GOT3 (cell line): ENCODE measurements at places on chromosomes 2 and 18.

DNA sequence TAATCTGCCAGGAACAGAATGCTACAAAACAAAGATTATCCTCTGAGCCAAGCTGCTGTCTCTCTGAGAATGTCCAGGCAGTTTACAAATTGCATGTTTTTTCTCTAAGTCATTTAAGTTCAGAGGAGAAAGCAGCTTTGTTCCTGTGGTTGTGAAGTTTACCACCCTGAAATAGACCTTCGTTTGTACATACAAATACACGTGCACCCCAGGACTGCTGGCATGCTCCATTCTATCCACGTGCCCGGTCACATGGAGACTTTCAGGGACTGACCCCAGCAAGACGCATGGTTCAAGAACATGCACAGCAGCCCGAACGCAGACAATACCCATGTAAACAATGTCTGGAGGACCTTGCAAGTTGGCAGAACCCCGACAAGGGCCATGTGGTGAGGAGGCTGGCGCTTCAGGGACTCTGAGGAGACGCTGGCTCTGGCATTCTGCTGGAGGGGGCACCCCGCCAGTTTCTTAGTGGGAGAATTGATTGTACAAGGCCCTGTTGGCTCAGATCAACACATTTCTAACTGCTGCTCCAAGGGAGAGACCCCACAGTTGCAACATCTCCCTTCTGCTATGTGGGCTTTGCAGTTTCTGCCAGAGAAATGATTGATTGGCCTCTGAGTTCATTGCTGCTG lies 33.3 kb downstream of the FAM178B start:
- no peak for DNase-seq

GRCh38 chr2:199471443-199472057 lies 13.8 kb upstream of the SATB2 start:
- peak; percentile 41 for DNase-seq

DNA sequence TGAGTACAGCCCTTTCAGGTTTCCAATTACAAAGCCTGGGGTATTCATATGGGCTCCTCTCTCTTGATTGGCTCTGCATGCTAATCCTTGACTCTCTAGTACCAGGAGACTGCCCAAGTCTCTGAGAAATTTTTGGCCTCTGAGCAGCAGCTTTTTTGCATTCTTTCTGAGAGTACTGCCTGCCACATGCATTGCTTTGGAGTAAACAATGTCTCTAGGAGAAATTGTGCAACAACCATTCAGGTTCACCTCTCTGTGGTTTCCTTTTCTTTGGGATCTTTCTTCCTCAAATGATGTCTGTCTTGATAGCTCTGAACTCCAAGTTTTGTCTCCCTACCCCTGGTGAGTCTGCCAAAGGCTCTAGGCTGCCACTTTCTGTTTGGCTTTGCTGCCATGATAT lies 115.8 kb upstream of the SETBP1 start:
- DNase-seq, result no peak

- DNase-seq, result no peak
Measured at GRCh38 chr2:200298816-200299215, 7.7 kb upstream of the SPATS2L start.

DNA sequence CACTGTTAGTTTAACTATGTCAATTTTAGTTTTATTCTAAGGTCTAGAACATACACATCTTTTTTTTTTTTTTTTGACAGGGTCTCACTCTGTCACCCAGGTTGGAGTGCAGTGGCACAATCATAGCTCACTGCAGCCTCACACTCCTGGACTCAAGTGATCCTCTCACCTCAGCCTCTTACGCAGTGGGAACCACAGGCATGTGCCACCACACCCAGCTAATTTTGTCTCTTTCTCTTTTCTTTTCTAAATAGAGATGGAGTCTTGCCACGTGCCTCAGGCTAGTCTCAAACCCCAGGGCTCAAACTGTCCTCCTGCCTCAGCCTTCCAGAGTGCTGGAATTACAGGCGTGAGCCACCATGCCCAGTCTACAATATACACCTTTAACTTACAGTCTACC lies 69.5 kb upstream of the CHRNA1 start:
- no peak for DNase-seq

DNA sequence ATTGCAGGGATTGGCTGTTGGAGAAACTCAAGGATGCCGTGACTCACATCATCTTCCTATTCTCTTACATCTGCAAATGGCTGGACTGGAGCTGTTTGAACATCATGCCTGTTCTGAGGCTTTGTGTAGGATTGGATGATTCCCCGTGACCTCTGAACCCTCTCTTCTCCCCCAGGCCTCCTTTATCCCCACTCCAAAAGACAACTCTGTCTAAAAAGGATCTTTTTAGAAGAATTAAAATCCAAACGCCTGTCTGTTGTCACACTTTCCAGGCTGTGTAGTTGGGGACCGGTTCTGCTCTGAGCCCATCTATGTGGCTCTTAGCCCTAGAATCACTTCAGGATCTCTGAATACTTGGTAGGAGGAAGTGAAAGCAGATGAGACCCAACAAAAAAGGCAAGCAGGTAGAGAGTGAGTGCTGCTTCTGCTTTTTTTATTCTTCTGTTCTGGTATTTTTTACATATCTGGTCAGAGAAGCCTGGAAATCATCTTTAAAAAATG lies 565 bp downstream of the SP140 start:
- no peak for DNase-seq
